ENCODE measurements at places on chromosomes 16 and 17.

GRCh38 chr17:36599546-36600250 lies 1.7 kb upstream of the MRM1 start:
- DNase-seq, result no peak

- DNase-seq, result peak; percentile 55
These were observed 2.9 kb upstream of the SCIMP start for GRCh38 chr17:5237541-5238016.

- no peak for DNase-seq
These were observed 44.8 kb downstream of the PECAM1 start for GRCh38 chr17:64345689-64346376.

DNA sequence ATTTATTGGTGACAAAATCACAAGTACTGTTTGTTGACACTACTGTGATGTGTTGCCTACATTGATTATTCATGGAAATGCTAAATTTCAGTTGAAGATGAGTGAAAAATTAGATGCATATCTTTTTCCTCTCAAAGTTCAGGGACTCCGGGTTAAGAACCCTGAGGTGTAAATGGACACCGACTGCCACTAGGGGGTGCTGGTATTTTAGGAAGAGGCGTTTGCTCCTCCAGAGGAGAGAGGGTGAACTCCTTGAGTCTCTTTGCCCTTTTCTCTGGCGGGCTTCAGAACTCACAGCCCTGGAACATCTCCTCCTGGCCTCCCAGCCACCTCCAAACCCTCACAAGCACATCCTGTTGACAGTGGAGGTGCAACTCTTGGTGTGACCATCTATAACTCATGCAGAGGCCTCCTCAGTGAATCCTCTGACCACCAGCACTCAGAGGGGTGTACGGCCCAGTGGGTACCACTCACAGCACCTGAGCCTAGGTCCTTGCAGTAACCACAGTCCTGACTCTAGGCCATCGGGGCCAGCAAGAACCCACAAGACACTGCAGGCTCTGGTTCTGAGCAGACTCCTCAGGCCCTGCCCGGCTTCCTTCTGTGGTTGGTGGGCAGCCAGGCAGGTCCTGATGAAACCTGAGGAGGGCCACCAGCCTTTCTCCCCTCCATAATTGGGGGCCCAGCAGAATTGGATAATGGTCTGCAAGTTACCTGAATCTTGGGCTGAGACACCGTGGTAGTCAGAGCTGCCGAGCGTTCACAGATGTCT lies 26.2 kb upstream of the PIK3R5 start:
- no peak for DNase-seq

Measured in 8988T (cell line).